Sigmoid colon (tissue), 7 donors: ENCODE measurements at places on chromosomes 11 and 22. TPM values are rescaled to one million over a fixed set of nuclear protein-coding genes. Genes with fewer than 3 reads are reported as not detected.

RABL2B gene
- polyA plus RNA-seq = 18.0 TPM

KRTAP5-1 gene
- polyA plus RNA-seq = not detected

PKDREJ gene
- polyA plus RNA-seq = under 0.01 TPM

GRCh38 chr11:34358258-34358727 lies 483 bp upstream of the ABTB2 start:
- DNase-seq = peak; percentile 88

DNA sequence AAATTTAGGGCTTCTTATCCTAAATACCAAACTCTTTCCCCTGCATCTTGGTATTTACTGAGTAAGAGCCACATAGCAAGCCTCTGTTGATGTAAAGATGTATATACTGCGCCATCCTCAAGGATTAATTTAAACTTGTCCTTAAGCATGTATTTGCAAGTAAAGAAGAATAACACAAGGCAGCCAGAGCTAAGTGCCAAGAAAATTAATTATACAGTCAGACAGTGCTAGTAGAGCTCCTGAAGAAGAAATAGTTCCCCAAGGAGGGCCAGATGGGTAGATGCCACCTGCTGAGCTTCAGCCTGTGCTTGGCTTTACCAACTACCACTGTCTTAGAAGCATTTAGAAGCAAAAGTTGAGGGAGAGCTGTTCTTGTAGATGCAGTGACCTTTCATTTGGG lies 470.0 kb downstream of the BUD13 start:
- DNase-seq = no peak

DNA sequence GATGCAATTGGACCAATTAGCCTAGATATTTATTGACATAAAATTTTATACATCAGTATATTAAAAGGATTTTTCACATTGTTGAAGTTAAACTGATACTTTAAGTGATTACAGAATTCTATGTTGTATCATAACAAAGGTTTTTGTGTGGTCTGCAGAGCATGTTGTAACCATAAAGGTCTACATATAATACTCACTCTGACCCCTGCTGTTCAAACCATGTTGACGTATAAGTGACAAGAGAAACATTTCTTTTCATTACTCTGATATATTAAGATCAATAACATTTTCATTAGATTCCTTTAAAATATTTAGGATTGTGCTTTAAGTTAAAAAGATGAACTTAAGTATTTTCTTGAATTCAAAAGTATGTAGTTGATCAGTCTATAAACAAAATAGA lies 63.9 kb downstream of the GAS2 start:
- no peak for DNase-seq

GRCh38 chr11:41351825-41352224 lies 107.6 kb downstream of the LRRC4C start:
- no peak for DNase-seq

DNA sequence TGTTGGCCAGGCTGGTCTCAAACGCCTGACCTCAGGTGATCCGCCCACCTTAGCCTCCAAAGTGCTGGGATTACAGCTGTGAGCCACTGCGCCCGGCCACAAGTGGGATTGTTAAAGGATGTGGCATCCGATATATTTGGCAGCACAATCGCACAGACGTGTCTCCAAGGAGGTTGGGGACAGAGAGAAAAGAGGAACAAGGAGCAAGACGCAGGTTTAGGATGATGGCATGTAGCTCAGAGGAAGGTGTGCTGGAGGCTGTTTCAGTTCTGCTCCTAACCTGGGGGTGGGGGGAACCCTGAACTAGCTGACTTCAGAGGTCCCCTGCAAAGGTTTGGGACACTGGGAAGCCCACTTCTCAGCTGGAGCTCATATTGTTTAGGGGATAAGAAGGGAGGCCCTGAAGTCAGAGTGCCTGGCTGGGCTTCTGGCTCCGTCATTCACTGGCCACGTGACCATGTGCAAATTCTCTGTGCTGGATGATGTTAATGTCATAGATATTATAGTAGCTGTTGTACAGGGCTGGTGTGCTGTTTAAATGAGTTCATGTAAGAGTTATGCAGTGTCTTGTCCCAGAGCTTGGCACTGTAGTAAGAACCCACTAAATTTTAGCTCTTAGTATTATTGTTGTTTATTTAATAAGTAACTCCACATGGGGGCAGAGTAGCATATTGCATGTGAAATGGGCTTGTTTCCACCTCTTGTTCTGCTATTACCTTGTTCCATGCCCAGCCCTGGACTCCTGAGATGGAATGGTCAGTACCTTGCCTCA lies 129.7 kb downstream of the ST3GAL4 start:
- DNase-seq = peak; percentile 53

DNA sequence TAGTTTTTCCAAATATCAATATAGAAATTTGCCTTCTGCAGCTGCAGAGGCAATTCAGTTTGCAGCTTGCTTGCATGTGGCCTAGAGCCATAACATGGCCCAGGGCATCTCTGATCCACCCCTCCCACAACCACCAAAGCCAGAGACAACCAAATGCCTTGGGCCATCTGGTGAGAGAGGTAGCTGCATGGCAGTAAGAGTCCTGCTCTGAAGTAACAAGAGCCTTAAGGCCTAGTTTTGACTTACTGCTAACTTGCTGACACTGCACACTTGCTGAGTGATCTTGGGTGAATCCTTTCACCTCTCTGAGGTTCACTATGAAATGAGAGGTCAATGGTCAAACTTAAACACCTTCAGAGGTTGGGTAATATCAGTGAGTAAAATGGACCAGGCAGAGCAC lies 4.9 kb upstream of the SPECC1L start:
- no peak for DNase-seq

DNA sequence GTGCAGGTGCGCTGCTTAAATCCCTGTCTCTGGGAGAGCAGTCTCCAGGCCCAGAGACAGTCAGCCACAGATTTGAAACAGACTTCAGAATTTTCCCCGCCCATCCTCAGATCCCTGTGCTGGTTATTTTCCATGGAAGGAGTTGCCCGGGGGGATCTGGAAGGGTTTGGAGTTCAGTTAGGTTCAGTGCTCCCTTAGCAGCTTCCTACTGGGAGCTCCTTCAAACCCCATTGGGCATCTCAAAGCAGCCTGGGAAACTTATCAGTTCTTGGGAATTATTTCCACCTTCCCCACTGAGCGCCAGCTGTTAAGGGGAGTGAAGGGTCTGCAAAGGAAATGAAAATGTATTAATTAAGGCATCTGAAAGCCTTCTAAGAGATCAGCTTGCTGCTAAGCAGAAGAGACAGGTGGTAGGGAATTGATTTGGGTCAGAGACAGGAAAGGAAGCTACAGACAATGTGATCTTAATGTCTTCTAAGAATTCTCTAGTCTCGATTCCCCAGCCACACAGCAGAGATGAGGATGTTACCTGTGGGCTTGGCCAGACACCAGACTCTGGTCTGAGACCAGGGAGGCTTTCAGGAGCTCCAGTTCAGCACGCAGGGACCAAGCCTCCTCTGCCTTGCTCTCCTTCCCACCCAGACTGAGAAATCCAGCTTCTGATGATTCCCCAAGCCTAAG lies 106.2 kb upstream of the TBCEL start:
- no peak for DNase-seq
